Midbrain (tissue), 1 donor: ENCODE measurements at places on chromosomes 3 and 15.

- no peak for DNase-seq
Observed at GRCh38 chr3:39347586-39347876, 18.0 kb downstream of the CCR8 start.

DNA sequence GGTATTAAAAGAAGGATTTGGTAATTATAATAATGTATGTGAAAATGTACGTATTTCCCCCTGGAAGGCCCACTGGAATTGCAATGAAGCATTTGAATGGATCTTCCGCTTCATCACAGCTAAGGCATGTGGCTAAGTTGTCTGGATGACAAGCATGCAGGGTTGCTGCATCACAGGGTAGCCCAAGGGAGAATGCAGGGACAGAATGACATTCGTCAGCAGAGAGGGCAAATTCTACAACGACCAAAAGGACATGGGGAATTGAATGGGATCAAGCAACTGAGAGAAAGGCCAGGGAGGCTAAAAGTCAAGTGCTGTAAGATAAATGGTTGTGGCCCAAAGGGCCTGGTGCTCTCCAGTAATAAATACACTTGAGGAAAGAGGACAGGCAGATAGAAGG is 95.4 kb downstream of the ISL2 start:
- DNase-seq = no peak

DNA sequence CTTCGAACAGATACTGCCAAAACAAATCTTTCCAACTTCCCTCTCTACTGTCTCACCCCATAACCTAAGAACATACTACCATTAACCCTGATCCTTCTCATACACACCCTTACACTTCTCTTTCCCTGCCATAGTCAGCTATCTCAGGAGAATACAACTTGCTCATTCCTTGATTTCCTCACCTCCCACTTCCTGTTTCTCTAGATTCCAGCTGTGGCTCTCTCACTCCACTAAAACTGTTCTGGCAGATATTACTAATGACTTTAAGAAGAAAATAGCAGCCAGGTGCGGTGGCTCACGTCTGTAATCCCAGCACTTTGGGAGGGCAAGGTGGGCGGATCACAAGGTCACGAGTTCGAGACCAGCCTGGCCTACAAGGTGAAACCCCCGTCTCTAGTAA is 4.6 kb downstream of the LSG1 start:
- no peak for DNase-seq

- no peak for DNase-seq
Observed at GRCh38 chr15:25830844-25831451, 32.2 kb downstream of the ATP10A start.

GRCh38 chr3:13020159-13020750 is 53.0 kb downstream of the IQSEC1 start:
- DNase-seq = no peak

DNA sequence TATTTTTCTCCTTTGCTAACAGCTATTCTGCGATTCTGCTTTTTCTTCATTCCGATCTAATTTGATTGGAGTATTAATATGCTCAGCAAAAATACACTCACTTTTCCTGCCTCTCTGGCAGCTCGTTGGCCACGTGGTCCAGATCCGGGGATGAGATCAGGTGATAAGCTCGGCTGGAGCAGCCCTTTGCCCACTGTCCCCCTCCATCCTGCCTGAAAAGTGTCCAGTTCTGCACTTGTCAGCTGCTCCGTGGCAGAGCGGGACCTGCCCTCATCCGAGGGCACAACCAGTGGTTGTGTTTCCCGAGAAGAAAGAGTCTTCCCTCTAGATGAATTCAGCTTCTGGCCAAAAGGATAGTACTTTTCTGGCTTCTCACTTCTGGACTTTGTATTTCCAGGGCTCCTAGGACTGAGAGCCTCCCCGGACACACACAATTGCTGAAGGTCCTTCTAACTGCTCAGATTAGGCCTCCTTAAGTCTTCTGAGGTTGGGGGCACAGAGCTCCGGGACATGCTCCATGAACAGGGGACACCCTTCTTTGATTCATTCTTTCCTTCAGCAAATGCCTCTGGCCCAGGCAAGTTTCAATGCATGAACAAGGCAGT is 103.9 kb upstream of the ALDH1A3 start:
- no peak for DNase-seq

DNA sequence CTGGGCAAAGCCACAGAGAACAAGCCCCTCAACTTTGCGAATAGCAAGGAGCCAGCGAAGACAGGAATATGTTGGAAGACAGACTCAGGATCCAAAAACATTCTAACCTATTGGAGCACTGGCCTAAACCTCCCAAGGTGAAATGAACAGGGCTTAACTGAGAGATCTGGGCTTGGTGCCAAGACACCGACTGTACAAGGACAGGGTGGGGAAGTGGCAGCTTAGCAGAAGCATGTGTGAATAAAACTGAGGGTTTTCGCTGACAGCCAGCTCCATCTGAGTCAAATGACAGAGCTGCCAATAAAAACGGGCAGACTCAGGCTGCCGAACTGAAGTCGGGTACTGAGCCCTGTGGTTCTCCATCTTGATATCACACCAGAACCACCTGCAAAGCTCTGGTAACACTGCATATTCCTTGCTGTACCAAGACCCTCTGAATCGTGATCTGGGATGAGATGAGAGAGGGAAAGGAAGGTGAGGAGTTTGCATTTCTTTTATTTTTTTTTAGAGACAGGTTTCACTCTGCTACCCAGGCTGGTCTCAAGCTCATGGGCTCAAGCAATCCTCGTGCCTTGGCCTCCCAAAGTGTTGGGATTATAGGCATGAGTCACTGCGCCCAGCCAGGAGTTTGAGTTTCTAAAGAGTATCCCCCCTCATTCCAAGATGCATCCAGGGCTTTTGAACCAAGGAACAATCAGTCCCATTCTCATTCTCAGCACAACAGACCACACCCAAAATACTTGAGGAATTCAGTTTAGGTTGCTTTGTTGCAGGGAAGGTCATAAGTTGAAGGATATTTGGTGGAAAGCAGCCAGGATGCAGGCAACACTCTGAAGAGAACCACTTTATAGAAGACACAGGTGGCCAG is 6.0 kb upstream of the PLCB2 start:
- no peak for DNase-seq

GRCh38 chr15:73357999-73358665 is 10.6 kb downstream of the HCN4 start:
- no peak for DNase-seq

DNA sequence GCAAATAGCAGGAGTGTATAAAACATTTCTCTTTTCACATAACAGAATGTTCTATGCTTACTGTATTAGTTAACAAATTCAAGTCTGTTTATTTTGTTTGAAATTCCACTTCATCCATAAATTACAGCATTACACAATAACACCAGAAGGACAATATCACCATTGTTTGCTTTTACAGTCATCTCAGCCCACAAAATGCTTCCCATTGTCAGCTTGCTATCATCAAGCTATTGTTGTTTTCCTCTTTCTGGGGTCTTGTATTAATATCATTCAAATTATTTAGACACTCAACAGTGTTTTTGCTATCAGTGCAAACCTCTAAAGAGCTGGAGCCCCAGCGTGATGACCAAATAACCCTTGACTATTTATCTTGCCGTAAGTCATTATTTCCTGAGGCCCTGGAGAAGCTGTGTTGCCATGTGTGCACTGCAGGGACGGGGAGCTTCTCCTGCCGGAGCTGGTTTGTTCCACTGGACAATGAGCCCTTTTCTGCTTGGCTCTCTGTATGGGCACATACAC is 1.1 kb downstream of the SAMMSON start:
- peak; percentile 88 for DNase-seq

GRCh38 chr15:40330368-40330836 is 6.9 kb downstream of the INAFM2 start:
- DNase-seq = no peak

- DNase-seq = no peak
Observed at GRCh38 chr3:165532851-165533250, 304.4 kb downstream of the BCHE start.

GRCh38 chr3:182980204-182981037 is at the start of gene DCUN1D1:
Gene DCUN1D1, minus strand, starts transcription at chr3:182980538. Its CDS starts 49 bp downstream, at chr3:182980489.
- DNase-seq = peak; percentile 84

DNA sequence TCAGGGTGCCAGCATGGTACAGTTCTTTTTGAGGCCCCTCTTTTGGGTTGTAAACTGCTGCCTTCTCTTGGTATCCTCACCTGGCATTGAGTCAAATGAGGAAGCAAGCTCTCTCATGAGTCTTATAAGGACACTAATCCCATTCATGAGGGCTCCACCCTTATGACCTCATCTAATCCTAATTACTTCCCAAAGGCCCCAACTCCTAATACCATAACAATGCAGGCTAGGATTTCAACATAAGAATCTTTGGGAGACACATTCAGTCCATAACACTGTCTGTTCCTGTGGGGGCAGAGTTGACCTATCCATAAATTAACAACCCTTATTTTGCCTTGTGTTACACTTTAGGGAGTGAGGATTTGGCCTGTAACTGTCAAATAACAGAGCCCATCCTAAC is 278.3 kb downstream of the LRTM1 start:
- DNase-seq = no peak

GRCh38 chr3:14906355-14906971 is 40.9 kb upstream of the NR2C2 start:
- DNase-seq = no peak

DNA sequence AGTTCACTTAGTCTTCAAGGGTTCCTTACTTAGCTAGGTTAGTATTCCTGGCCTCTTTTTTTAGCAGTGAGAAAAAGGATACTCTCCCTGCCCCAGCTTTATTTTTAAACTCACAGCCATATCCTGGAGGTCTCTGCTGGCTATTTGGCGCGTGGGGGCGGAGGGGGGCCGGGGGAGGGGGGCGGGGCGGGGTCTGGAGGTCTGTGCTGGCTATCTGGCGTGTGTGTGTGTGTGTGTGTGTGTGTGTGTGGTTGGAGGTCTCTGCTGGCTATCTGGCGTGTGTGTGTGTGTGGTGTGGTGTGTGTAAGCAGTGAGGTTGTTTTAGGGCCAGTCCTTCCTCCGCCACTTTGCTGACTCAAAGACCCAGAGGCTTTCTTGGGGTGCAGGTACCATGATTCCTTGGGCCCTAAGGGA is 579 bp upstream of the PLAAT1 start:
- DNase-seq = no peak
